NCI-H82 (cell line): ENCODE measurements at places on chromosomes 3 and 15.
A peak's percentile ranks its signal among the peaks of the same experiment; 100 is the strongest.

DNA sequence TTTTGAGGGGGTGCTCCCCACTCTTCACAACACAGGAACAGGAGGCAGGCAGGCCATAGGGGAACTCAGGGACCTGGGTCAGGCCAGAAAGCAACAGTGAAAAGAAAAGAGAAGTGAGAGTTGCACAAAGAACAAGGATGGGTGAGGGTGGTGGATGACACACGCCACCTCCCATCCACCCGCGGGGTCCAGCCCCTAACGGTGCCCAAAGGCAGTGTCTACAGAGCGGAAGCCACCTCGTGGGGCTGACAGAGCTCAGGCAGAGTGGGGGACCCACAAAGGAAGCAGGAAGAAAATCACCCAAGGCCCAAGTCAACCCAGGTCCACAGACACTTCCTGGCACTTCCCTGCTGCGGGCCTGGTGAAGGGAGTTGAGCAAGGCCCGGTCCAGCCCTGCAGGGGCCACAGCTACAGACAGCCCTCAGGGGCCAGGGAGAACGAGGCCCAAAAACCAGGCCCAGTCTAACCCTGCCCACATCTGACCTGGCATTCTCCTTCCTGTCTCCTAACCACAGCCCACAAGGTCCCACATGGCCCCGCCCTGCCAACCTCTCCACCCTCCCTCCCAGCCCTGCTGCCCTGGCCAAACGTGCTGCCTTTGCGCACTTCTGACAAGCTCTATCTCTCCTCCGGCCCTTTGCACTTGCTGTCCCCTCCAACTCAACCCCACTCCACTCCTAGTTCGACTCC lies 5.9 kb downstream of the NUP210 start:
- DNase-seq, result no peak

DNA sequence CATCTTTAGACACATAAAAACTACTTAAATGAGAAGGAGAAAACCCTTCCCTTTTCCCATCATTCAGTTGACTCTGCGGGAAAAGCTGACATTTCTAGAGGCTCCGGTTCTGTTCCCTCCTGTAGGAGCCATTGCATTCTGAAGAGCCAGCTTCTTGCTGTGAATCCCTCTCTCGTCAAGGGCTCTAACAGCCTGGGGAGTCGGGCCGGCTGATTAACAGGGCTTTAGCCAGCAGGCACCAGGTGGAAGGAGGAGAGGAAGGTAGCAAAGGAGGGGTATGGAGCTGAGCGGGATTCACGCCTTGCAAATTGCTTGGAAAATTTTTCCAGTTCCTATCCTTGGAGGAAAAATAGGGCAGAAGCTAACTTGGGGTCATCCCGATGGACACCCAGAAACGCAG lies 108.3 kb upstream of the UBE2E1 start:
- DNase-seq, result peak; percentile 89

DNA sequence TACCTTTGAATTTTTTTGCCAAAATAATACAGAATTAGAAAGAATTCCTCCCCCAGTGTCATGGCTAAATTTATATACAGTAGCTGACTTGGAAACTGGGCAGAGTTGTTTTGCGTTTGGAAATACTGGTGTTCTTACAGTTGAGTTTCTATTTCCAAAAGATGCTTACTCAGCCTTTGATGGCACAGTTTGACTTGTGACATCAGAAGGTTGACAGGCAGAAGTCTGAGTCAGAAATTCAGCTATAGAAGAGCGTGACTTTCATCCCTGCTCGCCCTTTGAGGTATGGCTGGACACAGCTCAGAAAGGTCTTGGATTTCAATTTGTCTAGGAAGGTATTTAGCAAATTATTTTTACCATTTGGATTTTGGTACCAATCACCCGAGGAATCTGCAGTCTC lies 175.8 kb downstream of the VGLL4 start:
- no peak for DNase-seq

- peak; percentile 34 for DNase-seq
These were observed 1.4 kb upstream of the CIDEC start for GRCh38 chr3:9881441-9881840.

DNA sequence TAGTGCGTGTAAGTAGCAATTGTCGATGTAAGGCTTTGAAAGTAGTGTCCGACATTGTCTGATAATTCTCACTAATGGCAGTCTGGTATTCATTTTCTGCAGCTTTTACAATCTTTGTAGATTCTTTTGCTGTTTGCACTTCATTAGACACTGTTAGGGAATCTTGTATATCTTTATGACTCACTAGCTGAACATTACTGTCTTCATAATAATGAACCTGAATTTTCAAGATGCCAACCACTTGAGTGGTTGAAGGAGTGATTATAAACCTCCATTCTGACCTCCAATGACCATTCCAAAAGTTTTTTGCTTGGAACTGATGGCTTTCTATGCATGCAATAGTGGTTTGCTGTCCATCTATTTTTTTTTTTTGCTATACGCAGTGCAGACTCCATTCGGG lies 76.4 kb upstream of the MFGE8 start:
- DNase-seq, result no peak

DNA sequence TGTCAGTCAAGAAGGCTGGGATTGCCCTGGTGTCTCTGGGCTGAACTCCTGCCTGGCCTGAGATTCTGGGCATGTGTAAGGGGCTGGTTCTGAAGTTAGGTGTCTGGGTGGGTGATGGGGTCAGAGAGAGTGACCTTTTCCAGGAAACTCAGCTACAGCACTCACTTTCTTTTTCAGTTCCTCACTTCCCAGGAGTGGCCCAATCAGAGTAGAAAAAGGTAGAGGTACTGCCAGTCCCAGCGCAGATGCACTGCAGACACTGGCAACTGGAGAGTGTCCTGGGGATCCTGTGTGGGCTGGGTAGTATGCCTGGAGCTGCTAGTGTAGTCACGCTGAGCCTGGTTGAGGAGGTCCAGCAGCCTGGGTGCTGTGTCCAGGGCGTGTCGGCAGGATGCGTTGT lies 46.5 kb upstream of the APEH start:
- no peak for DNase-seq

DNA sequence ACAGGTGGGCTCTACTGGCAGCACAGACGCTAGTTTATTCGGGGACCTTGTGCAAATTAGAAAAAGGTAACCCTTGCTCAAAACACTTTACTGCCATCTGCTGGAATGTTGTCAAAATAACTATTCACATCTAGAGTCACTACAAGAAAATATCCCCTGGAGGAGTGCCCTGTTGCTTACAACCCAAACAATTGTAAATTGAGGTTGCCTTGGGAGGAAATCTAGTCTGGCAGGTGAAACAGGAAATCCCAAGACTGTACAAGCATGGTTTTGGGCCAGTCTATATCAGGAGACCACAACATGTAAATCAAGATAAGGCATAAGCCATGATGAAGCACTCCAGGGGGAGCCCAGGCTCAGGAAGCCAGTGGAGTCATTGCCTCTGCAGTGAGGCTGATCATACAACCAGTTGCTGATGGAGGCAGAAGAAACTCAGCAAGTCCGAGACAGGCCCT lies 136.8 kb upstream of the ACP3 start:
- peak; percentile 81 for DNase-seq

GRCh38 chr3:80010021-80010571 lies 242.3 kb upstream of the ROBO1 start:
- no peak for DNase-seq

DNA sequence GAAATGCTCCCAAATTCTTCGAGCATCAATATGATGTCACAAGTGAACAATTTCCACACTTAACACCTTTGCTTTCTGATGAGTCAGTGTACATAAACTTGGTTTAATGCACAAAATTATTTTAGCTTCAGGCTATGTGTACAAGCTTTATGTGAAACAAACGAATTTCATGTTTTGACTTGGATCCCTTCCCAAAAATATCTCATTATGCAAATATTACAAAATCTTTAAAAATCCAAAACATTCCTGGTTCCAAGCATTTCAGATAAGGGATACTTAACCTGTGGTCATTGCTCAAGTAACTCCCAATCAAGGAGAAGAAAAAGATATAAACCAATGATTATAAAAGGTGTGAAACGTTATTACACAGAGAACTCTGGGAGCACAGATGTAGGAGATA lies 25.2 kb downstream of the RAB5A start:
- DNase-seq, result no peak

- DNase-seq, result no peak
These were observed 37.4 kb upstream of the SECISBP2L start for GRCh38 chr15:49083401-49084284.

- no peak for DNase-seq
These were observed 48.5 kb upstream of the SLC4A7 start for GRCh38 chr3:27532426-27533260.

- no peak for DNase-seq
These were observed 1280.5 kb downstream of the OTOL1 start for GRCh38 chr3:162777118-162777517.

GRCh38 chr3:116441652-116442051 lies 3.6 kb downstream of the LSAMP start:
- DNase-seq, result no peak

- no peak for DNase-seq
These were observed 101.5 kb upstream of the CBLB start for GRCh38 chr3:105970283-105970682.

DNA sequence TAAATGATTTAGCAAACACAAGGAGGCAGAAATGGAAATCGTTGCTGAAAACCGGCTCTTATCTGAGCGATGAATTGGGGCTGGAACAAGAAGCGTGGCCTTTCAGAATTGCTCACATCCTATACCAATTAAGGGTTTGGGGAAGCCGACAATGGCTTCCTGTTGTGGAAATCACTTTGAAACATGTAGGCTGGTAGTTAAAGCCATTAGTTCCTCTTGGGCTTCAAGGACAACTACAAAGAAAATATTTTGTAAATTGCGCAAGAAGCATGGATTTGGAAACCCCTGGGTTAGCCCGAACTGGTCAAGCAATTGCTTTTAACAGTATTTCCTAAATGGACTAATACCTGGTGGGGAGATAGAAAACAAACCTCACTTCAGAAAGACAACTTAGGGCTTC lies 182.4 kb downstream of the ADAMTS9 start:
- no peak for DNase-seq

DNA sequence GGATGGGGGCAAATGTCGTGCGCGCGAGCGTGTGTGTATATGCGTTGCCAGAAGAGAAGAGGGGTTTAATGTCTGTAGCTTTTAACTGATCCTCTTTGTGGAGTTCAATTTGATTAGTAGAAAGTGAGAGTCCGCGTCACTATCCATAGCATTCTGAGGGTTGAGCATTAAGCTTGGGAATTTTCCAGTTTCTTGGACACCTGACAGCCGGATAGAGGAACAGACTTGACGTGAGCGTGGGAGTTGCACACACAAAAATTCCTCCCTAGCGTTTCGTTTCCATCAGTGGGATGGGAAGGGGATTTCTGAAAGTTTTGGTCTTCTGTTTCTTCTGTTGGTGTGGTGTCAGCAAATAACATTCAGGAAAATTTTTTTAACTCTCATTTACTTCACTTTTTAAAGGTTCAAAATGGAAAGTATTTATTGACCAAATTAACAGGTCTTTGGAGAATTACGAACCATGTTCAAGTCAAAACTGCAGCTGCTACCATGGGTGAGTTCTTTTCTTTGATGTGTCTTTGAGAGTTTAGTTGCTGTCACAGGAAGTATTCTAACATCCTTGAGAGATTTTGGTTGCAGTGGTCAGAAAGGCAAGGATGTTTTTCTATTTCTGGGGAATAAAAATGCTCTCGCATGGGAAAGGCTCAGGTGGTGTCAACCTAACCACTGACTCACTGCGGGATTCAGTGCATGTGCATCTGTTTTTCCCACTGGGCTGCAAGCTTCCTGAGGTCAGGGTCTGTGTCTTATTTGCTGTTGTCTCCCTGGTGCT lies 841 bp downstream of the POGLUT1 start:
- DNase-seq, result no peak
